ENCODE measurements at places on chromosomes 5 and 9.

GRCh38 chr5:179755022-179755421 is 22.4 kb downstream of the MAML1 start:
- no peak for DNase-seq
- peaks cover 24% of the 10 kb centered on the region for H3K36me3 ChIP-seq
- H3K27me3 ChIP-seq = no peaks in the 10 kb centered on the region
- peak overlapping the region; percentile 28 for H3K27ac ChIP-seq
- H3K4me1 ChIP-seq = peaks cover 31% of the 10 kb centered on the region

DNA sequence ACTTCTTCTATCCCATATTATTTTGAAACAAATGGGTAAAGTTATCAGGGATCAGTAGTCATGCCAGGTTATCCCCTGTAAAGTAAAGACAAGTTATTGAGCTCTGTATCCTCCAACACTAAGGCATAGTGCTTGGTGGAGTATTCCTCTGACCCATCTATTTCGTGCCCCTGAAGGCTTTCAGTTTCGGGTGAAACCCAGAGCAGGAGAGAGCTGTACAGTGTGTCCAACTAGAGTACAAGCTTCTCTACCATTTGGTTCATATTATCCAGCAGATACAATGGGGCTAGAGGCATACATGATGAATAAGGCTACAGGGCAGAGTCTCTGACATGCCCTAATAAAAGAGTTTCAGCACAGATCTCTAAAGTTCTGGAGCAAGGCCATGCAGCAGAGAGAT is 3.2 kb upstream of the SLC22A4 start:
- no peak overlapping the region for H3K27ac ChIP-seq
- peaks cover 22% of the 10 kb centered on the region for H3K4me1 ChIP-seq
- DNase-seq = no peak

DNA sequence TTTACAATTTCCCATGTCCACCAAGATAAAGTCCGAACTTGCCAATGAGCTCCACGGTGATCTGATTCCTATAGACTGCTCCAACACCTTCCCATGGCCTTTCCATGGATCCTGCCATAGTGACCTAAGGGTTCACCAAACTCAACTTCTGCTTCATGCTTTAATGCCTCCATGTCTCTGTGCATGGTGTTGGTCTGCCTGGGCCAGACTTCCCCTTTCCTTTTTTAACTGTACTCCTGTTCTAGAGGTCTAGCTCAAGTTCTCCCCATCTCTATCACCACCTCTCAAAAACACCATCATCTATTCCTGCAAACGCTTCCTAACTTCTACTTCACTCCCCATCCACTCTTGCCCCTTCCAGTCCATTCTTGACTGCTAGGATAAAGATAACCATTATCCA is 14.8 kb upstream of the SMARCA2 start:
- H3K27ac ChIP-seq = no peak overlapping the region
- H3K4me1 ChIP-seq = no peaks in the 10 kb centered on the region
- H3K36me3 ChIP-seq = no peaks in the 10 kb centered on the region
- peaks cover 46% of the 10 kb centered on the region for H3K27me3 ChIP-seq
- no peak overlapping the region for H3K4me3 ChIP-seq

DNA sequence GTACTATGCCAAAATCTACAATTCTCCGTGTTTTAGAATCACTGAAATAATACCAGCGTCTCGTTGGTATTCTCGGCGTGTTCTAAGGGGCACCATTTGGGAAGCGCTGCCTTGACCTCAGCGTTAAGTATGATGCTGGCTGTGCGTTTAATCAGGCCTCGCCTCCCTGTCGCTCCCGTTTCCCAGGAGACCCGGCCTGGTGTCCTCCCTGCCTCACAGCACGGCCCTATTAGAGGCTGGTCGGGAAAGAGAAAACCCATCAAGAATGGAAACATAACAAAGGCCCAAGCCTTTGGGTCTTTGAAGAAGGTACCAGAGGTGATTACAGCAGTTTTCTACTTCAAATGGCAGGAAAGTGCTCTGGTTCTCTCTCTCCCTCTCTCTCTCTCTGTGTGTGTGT is 30.0 kb downstream of the GFPT2 start:
- H3K27ac ChIP-seq = no peak overlapping the region
- H3K4me1 ChIP-seq = peaks cover 16% of the 10 kb centered on the region
- DNase-seq = no peak
- H3K4me3 ChIP-seq = no peak overlapping the region
- no peaks in the 10 kb centered on the region for H3K27me3 ChIP-seq

DNA sequence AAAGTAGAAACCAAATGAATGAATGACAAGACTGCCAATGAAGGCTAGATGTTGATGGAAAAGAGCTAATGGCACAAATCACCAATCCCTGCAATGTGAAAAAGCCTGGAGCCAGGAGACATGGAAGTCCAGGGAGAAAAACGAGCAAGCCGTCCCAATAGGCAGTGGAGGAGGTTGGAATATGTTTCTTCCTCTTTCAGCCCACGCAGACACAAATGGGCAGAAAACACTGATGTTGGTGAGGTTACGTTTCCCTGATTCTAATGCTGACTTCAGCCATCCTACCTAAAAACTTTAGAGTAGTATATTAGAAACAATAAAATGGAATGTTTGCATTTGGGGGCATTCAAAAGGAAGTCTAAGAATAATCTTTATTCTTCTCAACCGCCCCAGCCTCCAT is 23.9 kb upstream of the KIF2A start:
- H3K27ac ChIP-seq = no peak overlapping the region
- no peaks in the 10 kb centered on the region for H3K27me3 ChIP-seq
- peaks cover 27% of the 10 kb centered on the region for H3K4me1 ChIP-seq
- DNase-seq = no peak

Data from MCF 10A (cell line).